Stimulated activated CD8-positive, alpha-beta memory T cell treated with anti-CD3 and anti-CD28 coated beads, Interleukin-7, amount 100 ng/mL, for 4 hours (primary cell): ENCODE measurements at places on chromosomes 3 and 15.
A peak's percentile ranks its signal among the peaks of the same experiment; 100 is the strongest.

DNA sequence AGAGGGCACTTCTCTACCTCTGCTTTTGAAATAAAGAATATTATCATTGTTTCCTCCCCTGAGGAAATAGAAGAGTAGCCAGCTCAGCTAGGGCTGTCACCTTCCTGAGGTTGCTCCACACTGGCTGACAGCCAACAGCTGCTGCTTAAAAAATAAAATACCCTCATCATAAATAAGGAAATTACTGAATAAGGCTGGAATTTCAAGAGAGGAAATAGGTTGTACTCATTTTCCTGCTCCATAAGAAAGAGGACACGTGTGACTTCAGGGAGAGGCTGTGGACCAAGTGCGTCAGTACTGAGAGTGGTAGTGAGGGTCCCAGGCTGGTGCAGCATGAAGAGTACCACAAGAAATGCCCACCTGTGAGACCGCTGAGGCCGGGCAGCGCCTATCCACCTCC, 8.1 kb upstream of the C2CD4B start:
- DNase-seq, result no peak

GRCh38 chr3:118267588-118267987, 767.1 kb downstream of the IGSF11 start:
- DNase-seq, result no peak

DNA sequence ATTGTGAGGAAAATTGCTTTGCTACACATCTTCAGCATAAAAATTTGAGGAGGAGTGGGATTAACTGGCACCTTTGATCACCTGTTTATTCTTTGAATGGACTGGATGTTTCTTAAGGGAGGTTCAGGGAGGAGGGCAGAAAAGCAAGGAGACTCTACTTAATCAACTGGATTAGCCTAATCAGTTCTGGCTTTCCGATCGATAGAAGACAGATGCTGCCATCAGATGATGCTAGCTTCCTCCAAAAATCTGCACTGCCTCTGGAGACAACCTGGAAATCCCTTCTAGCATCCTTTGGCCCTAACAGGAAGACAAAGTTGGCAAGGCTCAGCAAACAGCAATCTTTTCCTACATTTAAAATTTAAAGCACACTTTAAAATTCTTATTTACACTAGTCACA, 197.8 kb downstream of the EBLN2 start:
- no peak for DNase-seq

GRCh38 chr3:65436580-65436979, 602.1 kb downstream of the MAGI1 start:
- no peak for DNase-seq

DNA sequence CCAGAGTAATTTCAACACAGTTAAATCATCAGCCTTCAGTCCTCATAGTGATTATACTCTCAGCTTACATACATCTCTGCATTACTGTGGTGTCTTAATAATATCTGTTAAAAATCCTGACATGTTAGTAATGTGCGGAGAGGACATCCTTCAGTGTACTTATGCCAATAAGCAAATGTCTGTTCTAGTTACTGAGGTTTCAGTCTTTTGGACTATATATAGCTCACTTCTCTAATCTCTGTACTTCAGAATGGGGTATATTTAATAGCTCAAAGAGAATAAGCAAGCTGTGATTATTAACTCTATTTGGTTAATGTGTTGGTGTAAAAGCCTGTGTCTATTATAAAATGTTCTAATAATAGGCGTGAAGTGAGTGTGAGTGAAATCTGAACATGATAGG, 28.9 kb upstream of the OSTN start:
- no peak for DNase-seq

DNA sequence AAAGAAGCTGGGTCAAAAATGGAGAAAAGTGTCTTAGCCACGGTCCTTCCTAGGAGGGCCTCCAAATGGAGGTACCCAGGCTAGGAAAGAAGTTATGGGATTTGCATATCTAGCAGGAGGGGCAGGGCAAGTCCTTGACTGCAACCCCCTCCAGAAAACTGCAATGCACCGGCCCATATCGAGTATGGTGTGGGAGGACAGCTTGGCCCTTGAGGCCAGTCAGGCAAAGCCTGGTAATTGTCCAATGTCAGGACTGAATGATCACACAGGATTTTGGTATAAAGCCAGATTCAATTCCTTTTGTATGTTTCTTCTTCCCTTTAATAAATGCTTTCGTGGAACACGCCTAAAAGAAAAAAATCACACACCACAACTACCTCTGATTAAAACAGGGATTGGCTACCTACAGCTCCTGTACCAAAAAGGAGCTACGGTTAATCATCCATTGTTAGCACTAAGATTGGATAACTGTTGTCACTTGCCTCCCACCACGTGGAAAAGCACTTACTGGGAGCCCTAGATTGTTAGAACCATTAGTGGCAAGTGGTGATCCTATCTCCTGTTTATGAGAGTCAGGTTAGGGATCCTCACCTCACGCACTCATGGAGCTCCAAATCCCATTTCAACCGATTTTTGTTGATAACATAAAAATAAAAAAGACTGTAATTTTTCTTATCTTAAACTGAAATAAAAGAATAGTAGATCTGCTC, 1.2 kb downstream of the ZNF770 start:
- DNase-seq, result no peak

DNA sequence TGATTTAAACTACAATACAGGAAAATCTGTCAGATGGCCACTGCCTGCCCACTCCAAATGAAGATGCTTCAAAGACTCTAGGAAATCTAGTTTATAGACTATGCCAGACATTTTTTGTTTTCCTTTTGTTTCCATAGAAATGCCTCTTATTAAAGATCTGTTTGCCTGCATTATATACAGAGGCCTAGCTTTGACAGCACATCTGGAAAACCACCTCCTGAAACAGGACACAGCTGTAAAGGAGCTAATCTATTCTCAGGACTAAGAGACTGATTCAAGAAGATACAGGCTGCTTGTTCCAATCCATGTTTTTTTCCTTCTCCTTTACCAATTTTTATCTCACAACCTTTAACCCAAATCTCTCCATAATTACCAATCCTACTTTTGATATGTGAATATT, 75.3 kb upstream of the STRIT1 start:
- no peak for DNase-seq

- no peak for DNase-seq
Measured at GRCh38 chr15:66408254-66408653, 21.5 kb downstream of the MAP2K1 start.

GRCh38 chr3:58494107-58494506, 2.2 kb downstream of the KCTD6 start:
- no peak for DNase-seq

- no peak for DNase-seq
Measured at GRCh38 chr3:713006-713621, 379.7 kb upstream of the CNTN6 start.

DNA sequence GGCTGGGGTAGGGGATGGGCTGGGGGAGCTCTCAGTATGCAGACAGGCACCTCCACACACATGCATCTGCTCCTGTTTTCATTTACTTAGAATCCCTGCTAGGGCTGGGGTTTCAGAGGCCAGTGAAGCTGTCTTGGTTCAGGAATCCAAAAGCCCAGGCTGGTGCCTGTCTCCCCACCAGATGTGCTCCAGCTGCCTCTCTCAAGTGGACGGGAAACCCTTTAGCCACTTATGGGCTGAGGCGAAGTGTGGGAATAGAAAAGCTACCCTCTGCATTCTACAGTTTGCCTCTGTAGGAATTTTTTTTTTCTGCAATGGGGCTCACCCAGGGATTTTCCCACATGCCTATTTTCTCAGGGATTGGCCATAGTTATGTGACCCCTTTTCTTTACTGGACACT, 72.5 kb downstream of the ATP2B2 start:
- no peak for DNase-seq

GRCh38 chr3:129315223-129315997, 36.7 kb downstream of the HMCES start:
- no peak for DNase-seq

DNA sequence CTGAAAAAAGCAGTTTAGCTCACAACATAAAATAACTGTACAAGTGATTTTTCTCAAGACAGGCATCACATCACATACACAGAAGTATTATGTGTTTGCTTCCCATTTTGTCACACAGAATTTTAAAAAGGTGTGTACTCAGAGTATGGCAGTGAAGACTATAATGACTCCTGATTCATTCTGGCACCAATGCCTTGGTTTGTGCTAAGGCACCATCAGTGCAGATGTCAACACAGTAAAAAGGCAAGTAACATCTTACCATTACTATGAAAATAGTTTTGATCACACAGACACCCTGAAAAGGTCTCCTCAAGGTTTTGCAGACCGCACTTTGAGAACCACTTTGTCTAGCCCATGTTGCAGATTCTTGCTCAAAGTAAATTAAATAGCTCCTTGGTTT, 191.6 kb downstream of the KLHL25 start:
- no peak for DNase-seq

- no peak for DNase-seq
Measured at GRCh38 chr3:33355611-33356010, 78.4 kb downstream of the FBXL2 start.

GRCh38 chr15:23828786-23829185, 141.7 kb upstream of the NDN start:
- no peak for DNase-seq

DNA sequence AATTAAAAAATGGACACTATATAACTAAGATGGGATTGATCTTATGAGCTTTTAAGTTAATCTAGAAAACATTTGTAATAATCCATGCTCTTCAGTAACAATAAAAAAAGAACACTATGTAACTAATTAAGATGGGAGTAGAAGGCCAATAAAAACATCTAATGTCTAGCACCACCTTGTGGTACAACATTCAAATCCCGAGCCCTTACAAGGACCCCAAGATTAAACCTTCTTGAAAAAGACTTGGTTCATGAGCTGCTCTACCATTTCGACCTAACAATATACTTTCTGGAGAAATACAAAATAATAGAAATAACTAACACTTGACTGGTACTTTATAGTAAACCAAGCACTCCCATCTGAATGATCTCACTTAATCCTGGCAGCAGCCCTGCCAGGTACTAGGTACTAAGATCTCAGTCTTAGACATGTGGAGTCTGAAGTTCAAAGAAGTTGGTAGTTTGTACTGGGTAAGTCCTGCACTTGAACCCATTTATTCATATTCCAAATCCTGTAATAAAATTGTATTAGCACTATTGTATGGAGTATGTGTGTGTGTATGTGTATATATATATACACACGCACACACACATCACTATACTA, 21.8 kb downstream of the METTL6 start:
- no peak for DNase-seq

DNA sequence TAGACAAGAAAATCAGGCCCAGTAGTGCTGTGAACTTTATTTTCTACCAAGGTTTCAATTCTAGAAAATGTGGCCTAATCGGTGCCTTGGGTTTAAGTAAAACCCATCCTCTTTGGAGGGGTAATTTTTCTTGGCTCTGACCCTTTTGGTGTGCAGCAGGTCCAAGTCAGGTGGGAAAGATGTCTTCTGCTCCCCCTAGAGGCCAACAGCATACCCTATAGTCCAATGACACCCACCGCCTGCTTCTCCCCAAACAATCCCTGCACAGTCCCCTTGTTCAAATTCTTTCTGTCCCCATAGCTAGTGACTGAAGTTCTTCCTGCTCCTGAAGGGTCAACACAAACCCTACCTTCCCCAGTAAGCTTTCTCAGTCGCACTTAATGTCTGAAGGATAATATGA, 261.8 kb upstream of the GOLGA6L4 start:
- no peak for DNase-seq

DNA sequence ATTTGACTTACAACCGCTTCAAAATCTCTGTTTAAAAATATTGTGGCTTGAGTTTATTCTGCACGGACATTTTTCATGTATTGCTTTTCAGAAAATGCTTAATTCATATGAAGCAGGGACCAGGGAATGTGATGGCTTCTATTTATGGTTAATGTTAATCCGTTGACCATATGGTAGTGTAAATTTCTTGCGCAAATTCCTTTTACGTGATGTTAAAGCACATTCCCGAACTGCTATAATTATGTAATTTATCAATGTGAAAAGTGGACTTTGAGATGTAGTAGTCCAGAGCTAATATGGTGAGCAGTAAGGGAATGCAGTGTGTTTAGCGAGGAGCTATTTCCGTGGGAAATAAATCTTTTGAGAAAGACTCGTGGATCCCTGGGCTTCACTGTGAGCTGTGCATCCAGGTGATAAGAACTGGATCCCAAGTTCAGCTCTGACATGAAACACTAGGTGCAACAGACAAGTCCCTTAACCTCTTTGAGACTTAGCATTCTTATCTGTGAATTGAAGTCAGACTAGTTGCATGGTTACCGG, 27.3 kb downstream of the ANAPC13 start:
- no peak for DNase-seq

DNA sequence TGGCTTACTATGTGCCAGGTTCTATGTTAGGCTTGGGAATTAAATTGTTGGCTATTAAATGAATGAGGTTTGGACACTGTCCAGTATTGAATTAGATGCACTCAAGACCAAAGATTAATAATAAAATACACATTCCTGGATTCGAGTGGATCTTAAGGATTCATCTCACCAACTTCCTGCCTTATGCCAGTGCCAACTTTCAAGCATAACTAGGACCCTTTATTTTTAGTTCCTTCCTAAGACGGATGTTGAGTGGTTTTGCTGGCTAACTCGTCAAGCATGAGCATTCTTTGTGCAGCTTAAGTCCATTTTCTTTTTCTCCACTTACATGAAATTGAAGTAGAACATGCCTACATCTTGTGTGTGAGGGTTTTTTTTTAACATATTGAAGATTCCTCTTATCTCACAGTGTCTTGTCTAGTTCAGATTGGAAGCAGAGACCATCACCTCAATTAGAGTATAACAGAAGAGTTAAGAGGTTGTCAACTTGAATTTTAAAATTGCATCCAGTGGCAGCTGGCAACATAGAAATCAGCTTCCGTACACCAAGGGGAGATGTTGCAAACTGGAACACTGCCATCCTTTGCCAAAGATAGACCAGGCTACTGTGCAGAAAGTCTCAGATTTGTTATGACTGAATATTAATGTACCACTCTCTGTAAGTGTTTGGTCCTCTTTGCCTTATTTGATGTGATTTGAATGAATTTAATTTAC, 106.3 kb upstream of the BFSP2 start:
- DNase-seq, result no peak

GRCh38 chr15:92294759-92295158, 98.9 kb upstream of the ST8SIA2 start:
- no peak for DNase-seq

- DNase-seq, result peak; percentile 7
Measured at GRCh38 chr3:4888913-4889846, 90.1 kb upstream of the BHLHE40 start.

DNA sequence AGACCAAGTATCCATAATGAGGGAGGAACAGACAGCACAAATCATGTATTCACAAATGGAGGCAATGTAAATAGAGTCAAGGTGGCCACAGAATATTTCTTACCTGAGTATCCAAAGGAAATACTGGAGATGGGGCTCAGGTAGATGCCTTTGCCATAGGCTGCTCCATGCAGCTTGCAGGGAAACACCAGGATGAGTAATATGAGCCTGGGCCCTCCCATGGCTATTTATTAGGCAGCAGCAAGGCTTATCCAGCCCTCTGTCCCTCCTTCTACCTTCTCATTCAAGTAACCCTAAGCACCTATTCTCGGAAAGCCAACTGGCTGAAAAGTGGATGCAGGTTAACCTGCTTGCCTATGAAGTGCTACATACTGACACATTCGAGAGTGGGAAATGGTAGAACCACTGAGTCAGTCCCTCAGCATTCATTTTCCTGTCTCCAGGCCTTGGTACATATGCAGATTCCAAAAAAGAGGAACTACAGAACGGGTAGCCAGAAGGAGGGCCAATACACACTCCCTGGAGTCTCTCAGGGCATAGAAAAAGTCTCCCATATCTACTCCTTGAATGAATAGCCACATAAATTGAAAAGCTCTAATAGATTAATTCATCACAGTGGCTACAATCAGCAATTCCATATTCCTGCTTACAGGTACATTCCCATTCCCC, 18.3 kb upstream of the PKM start:
- DNase-seq, result no peak
